ENCODE measurements at places on chromosomes 4 and X.

GRCh38 chr4:123749383-123749782 is 352.8 kb downstream of the SPRY1 start:
- DNase-seq = no peak

DNA sequence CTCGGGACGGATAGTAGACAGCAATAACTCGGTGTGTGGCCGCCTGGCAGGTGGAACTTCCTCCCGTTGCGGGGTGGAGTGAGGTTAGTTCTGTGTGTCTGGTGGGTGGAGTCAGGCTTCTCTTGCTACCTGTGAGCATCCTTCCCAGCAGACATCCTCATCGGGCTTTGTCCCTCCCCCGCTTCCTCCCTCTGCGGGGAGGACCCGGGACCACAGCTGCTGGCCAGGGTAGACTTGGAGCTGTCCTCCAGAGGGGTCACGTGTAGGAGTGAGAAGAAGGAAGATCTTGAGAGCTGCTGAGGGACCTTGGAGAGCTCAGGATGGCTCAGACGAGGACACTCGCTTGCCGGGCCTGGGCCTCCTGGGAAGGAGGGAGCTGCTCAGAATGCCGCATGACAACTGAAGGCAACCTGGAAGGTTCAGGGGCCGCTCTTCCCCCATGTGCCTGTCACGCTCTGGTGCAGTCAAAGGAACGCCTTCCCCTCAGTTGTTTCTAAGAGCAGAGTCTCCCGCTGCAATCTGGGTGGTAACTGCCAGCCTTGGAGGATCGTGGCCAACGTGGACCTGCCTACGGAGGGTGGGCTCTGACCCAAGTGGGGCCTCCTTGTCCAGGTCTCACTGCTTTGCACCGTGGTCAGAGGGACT is 5.7 kb upstream of the MSANTD1 start:
- no peak for DNase-seq

GRCh38 chrX:8815460-8816065 is 14.4 kb upstream of the FAM9A start:
- peak; percentile 39 for DNase-seq

- no peak for DNase-seq
Measured at GRCh38 chrX:105495376-105495775, 274.9 kb upstream of the TEX13A start.

GRCh38 chr4:151324752-151325110 is 674 bp downstream of the SH3D19 start:
- DNase-seq = peak; percentile 3

- no peak for DNase-seq
Measured at GRCh38 chr4:105184316-105184980, 37.8 kb downstream of the TET2 start.
